Femur (tissue), 1 donor: ENCODE measurements at places on chromosomes 16 and 17.

DNA sequence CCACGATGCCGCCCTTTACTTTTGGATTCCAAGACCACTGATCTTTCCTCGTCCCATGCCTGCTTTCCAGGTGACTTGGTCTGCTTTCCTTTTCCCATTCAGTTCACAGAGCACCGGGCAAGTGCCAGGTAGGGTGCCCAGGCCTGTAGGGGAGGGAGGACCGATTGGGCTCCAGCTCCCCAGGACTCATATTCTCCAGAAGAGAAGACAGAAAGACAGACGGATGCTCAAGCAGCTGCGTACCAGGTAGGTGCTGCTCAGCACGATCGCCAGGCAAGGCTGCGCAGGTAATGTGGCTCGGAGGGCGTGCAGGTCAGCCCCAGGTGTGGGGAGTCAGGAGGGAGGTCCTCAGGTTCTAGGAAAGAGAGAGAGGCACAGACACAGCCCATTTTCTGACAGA is 67.5 kb upstream of the ZNF423 start:
- DNase-seq: no peak

DNA sequence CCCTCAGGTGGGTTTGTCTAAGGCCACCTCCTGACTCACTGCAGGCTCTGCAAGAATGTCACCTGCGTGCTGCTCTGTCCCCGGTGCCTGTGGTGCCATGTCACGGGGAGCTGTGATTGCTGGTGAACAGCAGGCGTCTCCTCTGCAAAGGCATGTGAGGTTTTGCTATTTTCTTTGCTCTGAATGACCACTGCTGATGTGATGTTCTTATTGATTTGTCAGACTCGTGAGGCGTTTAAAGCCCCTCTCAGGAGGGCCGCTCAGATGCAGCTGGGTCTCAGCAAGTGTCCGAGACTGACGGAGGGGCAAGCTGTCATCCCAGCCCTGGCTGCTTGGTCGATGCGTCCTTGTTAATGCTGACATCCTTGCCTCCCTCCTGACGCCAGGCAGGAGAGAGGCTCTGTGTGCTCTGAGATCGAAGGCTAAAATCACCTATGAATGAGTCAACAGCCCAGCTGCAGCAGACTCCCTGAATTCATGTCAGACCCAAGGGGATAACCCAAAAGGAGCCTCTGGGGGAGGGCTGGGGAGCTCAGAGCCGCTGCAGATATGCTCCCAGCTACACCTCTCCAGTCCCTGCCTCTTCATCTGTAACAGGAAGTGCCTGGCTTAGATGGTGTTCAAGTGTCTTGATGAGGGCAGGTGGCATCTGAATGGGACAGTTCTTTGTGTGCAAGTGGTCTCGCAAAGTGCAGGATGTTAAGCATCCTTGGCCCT is 11.8 kb upstream of the PEMT start:
- no peak for DNase-seq

- no peak for DNase-seq
These were observed 10.3 kb upstream of the RMI2 start for GRCh38 chr16:11334831-11335404.

DNA sequence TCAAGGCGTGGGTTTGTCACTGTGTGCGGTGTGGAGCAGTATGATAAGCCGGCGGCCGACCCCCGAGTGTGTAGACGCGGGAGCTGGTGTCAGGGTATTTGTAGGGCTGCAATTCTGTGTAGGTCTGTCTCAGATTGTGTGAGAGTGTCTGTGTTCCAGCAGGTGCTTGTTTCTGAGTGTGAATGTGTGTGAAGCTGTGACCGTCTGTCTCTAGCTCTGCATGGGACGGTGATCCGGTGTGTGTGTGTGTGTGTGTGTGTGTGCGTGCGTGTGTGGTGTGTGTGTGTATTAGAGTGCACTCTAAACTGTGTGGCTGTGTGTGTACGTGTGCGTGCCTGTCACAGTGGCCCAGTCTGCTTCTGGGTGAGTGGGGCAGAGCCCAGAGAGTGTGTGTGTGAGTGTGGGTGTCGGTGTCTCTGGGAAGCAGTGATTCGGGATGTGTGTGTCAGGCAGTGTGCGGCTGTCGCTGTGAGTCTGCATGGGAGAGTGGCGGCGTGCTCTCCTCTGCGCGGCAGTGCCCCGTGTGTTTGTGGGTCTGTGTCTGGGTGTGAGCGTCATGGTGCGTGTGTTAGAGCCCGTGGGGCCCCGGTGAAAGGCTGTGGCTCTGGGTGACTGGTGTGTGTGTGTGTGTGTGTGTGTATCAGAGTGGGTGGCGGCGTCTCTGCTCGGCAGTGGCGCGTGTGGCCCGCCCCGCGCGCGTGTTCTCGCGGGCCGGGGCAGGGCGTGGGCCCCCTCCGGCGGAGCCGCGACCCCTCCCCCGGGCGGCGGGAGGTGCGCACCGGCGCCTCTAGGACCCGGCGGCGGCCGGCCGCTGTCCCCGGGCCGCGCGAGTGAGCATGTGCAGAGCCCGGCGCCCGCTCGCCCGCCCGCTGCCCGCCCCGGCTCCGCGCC is at the start of gene WSCD1:
Gene WSCD1, plus strand, starts transcription at position 841 of the 891 bp plus-strand sequence. CDS start 10,280 bp downstream, outside the sequence.
- DNase-seq: peak; percentile 26

DNA sequence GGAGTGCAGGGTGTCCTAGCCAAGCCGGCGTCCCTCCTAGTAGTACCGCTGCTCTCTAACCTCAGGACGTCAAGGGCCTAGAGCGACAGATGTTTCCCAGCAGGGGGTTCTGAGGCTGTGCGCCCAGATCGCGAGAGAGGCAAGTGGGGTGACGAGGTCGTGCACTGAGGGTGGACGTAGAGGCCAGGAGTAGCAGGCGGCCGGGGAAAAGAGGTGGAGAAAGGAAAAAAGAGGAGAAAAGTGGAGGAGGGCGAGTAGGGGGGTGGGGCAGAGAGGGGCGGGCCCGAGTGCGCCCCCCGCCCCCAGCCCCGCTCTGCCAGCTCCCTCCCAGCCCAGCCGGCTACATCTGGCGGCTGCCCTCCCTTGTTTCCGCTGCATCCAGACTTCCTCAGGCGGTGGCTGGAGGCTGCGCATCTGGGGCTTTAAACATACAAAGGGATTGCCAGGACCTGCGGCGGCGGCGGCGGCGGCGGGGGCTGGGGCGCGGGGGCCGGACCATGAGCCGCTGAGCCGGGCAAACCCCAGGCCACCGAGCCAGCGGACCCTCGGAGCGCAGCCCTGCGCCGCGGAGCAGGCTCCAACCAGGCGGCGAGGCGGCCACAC is at the start of gene MMP2:
Gene MMP2, plus strand, starts transcription at position 372 of the 603 bp plus-strand sequence. CDS start 282 bp downstream, outside the sequence.
- DNase-seq: peak; percentile 93

GRCh38 chr17:45906927-45907622 is 12.7 kb downstream of the MAPT start:
- DNase-seq: no peak

- DNase-seq: no peak
These were observed 100.6 kb downstream of the PITPNC1 start for GRCh38 chr17:67477687-67478086.

GRCh38 chr17:8725881-8726876 is 18.5 kb downstream of the CCDC42 start:
- DNase-seq: no peak

DNA sequence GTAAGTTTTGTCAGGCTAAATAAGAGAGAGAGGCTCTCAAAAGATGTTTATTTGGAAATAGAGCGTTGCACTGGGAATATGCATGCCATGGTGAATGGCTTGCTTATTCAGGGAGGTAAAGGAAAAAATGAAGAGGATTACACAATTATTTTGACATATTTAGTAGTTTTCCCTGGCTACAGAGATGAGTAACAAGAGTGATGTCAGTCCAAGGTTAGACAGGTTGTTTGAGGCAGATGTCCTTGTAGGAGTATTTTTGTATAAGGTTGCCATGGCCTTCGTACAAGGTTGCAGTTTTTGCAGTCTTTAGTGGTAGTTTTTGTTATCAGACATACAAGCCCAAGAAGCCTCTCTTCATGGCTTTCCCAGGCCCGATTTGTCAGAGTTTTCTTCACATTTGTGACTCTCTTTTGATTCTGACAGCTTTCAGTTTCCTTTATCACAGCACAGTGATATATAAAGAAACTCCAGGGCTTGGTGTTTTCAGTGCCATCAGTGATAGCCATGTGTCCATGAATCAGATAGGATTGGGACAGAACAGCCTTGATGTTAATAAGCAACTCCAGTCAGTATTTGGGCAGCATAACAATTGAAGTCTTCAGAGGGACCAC is 18.7 kb upstream of the LGALS9 start:
- no peak for DNase-seq
